ENCODE measurements at places on chromosomes 1 and 21.
A peak's percentile ranks its signal among the peaks of the same experiment; 100 is the strongest.

- no peak for DNase-seq
Observed at GRCh38 chr1:180627411-180627810, 4.4 kb upstream of the XPR1 start.

DNA sequence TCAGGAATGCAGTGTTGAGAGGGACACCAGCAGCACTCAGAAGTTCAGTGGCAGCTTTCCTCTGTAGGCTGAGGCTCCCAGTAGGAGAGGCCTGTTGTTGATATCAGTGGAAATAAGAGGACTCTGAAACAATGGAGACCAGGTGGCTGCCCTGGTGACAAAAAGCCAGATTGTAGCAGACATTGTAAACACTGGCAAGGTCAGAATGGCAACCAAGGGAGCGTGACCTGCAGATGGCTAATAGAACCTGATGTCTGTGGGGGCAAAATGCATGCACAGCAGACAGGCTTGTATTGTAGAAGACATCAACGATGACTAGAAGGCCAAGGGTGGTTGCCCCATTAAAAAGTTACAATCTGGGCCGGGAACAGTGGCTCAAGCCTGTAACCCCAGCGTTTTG lies 53.1 kb upstream of the GPR37L1 start:
- no peak for DNase-seq

- DNase-seq, result no peak
Observed at GRCh38 chr1:183191833-183192232, 5.8 kb downstream of the LAMC2 start.

- no peak for DNase-seq
Observed at GRCh38 chr1:198575798-198576641, 35.5 kb upstream of the ATP6V1G3 start.

DNA sequence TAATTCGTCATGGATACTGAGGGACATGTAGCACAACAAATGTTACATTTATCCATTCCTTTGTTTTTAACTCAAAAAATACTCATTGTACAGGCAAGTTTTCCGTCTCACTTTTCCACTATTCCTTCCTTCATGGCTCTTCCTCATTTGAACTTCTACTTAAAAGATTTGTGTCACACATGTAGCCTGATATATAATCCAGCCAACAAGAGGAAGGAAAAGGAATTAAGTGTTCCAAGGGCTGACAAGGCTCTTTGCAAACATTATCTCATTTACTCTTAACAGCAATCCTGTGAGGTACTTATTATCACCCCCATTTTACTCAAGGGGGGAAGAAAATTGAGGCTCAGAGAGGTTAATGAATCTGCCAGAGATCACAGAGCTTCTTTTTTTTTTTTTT lies 22.9 kb downstream of the CD244 start:
- DNase-seq, result no peak

GRCh38 chr1:38677756-38678155 lies 181.8 kb downstream of the RRAGC start:
- DNase-seq, result no peak

GRCh38 chr1:206839857-206840256 lies 25.6 kb upstream of the IL20 start:
- no peak for DNase-seq

- DNase-seq, result peak; percentile 78
Observed at GRCh38 chr1:206734499-206735142, 36.0 kb upstream of the IL19 start.

- DNase-seq, result no peak
Observed at GRCh38 chr1:168266644-168267186, 14.0 kb upstream of the TBX19 start.

GRCh38 chr1:25082216-25082899 lies 149.9 kb downstream of the SYF2 start:
- no peak for DNase-seq

DNA sequence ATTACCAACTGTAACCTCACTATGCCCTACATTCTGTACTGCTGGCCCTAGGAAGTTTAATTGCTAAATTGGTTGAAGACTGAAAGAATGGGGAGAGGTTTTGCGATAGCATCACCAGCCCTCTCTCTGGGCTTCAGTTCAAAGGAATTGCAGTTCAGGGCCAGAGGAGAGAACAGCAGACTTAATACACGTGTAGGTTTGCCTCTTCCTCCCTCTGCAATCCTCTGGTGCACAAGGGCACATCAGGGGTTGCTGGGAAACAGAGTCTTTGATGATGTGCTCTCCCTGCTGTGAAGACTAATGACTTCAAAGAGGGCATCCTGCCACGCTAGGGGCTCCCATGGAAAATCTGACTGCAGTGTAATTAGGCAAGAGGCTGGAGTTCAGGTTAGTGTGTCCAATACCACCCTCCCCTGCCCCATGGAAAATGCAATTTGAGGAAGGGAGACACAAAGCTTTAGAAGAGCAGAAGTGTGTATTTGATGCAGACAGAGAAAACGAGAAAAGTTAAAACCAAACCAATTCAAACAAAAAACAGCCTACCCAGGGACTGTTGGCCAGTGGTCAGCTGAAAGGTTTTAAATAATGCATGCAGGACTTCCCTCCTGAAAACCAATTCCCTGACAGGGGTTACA lies 167.9 kb downstream of the ASTN1 start:
- DNase-seq, result no peak

- no peak for DNase-seq
Observed at GRCh38 chr21:27681841-27682240, 715.0 kb upstream of the ADAMTS5 start.

DNA sequence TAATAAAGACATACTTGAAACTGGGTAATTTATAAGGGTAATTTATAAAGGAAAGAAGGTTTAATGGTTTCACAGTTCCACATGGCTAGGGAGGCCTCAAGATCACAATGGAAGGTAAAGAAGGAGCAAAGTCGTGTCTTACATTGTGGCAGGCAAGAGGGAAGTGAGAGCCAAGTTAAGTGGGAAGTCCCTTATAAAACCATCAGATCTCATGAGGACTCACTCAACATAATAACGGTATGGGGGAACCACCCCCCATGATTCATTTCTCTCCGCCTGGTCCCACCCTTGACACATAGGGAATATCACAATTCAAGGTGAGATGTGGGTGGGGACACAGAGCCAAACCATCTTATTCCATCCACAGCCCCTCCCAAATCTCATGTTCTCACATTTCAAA lies 76.8 kb upstream of the ZNF678 start:
- DNase-seq, result no peak

DNA sequence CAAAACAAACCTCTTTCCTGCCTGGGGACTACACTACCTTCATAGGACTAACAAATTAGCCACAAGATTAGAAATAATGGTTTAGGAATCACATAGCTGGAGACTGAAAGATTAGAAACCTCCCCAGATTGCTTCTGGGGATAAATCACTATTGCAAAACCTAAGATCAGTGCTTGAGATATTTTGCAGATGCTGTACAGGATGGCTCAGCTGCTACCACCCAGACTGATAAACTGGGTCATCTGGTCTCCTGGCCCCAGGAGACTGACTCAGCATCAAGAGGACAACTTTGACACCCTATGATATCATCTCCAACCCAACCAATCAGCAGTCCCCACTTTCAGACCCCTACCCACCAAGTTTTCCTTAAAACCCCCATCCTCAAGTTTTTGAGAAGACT lies 137.0 kb downstream of the LRRC53 start:
- DNase-seq, result no peak

- no peak for DNase-seq
Observed at GRCh38 chr1:204213668-204214662, at the start of gene GOLT1A. GOLT1A (minus strand) TSS chr1:204213988; CDS start chr1:204213906, 82 bp downstream.

GRCh38 chr1:11107599-11107998 lies 7.9 kb upstream of the EXOSC10 start:
- no peak for DNase-seq

DNA sequence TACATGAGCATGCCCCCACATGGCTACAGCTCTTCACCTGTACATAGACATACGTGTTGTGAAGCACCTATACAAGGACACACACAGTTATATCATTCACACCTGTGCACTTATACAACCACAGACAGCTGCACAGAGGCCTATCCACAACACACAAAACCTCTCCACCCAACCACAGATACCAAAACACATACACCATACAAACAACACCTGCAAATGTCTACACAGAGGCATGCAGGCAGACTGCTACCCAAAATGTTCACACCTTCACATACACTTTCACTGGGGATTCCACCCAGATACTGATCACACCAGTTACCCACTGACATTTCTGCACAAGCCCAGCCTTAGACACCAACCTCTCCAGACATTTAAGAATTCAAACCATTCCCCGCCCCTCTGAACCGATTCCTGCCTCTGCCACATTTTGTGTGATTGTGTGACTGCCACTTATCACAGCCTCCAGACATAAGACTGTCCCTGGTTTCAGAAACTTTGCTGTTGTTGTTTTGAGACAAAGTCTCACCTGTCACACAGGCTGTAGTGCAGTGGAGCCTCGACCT lies 2.0 kb downstream of the C1orf232 start:
- no peak for DNase-seq

DNA sequence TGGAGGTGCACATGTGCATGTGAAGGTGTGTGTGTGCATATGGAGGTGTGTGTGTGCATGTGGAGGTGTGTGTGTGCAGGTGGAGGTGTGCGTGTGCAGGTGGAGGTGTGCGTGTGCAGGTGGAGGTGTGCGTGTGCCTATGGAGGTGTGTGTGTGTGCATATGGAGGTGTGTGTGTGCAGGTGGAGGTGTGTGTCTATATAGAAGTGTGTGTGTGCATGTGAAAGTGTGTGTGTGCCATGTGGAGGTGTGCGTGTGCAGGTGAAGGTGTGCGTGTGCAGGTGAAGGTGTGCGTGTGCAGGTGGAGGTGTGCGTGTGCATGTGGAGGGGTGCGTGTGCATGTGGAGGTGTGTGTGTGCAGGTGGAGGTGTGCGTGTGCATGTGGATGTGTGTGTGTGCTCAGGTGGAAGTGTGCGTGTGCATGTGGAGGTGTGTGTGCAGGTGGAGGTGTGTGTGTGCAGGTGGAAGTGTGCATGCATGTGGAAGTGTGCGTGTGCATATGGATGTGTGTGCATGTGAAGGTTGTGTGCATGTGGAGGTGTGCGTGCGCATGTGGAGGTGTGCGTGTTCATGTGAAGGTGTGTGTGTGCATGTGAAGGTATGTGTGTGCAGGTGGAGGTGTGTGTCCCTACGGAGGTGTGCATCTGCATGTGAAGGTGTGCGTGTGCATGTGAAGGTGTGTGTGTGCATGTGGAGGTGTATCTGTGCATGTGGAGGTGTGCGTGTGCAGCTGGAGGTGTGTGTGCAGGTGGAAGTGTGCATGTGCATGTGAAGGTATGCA lies 13.5 kb downstream of the C1orf74 start:
- no peak for DNase-seq

DNA sequence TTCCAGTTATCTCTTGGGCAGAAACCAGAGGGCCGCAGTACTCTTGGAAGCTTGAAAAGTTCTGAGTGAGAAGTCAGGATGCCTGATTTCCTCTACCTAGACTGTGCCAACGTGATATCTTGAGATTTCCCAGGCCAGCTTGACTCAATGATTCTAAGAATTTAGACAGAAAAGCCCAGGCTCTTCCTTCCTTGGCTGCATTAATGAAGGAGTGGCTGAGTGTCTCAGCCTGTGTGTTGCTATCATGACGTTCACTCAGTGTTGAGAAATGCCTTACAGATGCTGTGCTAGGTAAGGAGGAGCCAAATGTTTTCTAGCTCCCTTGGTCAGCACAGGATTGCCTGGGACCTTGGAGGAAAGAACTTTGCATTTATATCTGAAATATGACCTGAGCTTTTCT lies 454.1 kb upstream of the USP24 start:
- DNase-seq, result no peak

DNA sequence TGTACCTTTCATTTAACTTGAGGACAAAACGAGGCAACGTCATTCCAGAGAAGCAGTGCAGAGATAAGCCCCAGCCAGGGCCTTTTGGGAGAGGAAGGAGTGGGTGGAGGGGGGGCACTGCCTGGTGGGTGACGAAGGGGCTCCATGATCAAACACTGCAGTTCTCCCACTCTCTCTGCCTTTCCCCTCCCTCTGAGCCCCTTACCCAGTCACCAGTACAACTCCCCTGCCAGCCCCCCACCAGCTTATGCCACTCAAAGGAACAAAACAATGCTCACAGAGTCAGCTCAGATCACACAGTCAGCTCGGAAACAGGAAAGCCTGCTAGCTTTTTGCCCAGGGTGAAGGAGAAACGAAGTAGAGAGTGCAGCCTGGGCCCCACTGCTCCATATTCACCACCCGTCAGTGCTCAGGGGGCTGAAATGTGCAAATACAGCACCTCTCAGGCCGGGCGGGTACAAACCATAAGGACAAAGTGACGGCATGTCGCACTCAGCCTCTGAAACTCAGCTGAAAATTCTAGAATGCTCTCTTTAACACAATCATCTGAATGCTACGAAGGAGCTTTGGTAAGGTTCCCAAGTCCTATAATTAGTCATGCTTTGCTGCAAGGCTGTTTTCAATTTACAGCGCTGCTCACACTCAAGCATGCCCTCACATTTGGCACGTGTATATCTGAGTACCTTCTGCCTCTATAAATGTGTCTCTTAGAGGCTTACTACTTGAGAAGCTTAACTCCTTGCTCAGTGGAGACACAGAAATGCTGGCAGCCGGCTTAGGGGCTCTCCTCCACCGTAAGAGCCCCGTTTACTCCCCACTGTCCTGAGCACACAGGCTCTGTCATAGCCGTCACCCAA lies 65.8 kb upstream of the RAB4A start:
- DNase-seq, result no peak

- DNase-seq, result no peak
Observed at GRCh38 chr21:44866780-44867179, 6.7 kb downstream of the PTTG1IP start.

DNA sequence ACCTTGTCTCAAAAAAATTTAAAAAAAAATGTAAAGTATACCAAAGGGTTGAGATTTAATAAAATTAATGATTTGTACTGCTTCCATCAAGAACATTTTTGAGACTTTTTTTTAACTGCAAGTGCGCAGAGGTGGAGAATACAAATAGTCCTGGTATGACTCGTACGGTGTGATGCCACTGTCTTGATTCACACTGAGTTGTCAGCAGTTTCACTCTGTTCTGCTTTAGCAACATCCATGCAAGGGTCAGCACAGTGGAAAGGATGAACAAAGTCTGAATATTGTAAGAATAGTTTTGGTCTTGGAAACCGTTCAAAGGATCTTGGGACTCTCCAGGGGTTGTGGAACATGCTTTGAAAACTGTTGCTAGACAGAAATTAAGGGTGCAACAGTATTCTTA lies 40.2 kb downstream of the EXO1 start:
- DNase-seq, result no peak

DNA sequence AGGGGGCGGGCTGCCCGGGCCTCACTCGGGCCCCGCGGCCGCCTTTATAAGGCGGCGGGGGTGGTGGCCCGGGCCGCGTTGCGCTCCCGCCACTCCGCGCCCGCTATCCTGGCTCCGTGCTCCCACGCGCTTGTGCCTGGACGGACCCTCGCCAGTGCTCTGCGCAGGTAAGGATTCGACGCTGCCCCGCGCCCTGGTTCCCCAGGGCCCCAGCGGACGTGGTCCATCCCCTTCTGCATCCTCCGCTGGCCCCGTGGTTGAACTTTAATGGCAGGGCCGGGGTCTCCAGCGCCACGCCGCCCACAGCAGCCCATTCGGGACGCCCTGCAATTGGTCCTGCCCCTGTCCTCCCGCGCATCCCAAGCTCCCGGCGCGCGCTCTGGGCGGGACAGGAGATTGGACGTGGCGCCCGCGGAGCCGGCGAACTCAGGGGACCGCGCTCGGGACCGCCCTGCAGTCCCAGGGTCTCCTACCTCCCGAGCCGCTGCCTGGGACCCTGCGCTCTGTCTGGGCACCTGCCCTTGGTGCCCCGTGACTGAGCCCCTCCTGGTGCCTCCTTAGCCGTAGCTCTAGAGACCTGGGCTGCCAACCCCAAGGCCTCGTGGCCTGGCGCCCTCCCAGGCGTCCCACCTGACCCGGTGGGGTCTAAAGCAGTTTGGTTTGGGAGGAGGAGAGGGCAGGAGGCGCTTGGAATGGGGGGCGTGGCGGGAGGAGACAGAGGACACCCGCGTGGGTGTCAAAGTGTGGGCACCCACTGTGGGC lies at the start of gene ALPL:
ALPL (plus strand) TSS at position 73 of the 762 bp plus-strand sequence. CDS start 44,659 bp downstream, outside the sequence.
- no peak for DNase-seq

GRCh38 chr1:11147197-11147770 lies 41.9 kb upstream of the ANGPTL7 start:
- DNase-seq, result no peak

Data from DND-41 (cell line).